ENCODE measurements at places on chromosomes 5 and 9.

- no peak for DNase-seq
These were observed 44.8 kb upstream of the BNC2 start for GRCh38 chr9:16915126-16915831.

GRCh38 chr5:39019254-39019653 lies 54.9 kb downstream of the RICTOR start:
- DNase-seq = no peak

- DNase-seq = no peak
These were observed 157.5 kb downstream of the MAPKAP1 start for GRCh38 chr9:125549465-125549871.

DNA sequence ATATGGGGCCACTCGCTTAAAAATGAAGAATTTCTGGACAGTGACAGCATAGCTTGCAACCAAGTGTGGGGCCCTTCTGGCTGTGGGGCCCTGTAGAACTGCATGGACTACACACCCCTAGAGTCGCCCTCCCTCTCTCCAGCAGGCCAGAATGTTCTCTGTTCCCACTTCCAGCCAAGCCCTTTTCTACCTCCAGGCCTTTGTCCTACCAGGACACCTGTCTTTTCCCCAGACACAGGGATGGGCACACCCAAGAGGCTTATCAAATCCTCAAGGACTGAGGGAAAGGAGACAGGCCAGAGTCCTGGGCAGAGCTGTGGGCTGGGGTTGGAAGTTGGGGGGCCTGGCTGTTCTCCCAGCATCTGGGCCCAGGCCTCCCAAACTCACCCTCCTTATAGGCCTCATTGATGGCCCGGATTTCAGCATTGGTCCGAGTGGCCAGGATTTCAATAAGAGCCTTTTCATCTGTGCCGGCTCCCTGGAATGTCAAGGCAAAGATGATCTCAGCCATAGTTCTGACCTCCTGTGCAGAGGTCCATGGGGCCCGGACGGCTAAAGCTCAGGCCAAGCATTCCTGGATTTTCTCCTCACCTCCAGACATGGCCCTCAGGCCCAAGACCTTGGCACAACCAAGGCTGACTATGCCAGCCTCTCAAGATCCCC lies 38.2 kb upstream of the TNIP1 start:
- no peak for DNase-seq

GRCh38 chr9:106443520-106443919 lies 419.4 kb upstream of the ZNF462 start:
- no peak for DNase-seq

GRCh38 chr5:133831491-133832224 lies 136.8 kb downstream of the C5orf15 start:
- DNase-seq = no peak

- no peak for DNase-seq
These were observed 467 bp downstream of the C9orf78 start for GRCh38 chr9:129834489-129835127.

- no peak for DNase-seq
These were observed 19.9 kb downstream of the RXRA start for GRCh38 chr9:134346151-134346550.

GRCh38 chr5:67305913-67306710 lies 109.5 kb upstream of the CD180 start:
- no peak for DNase-seq

DNA sequence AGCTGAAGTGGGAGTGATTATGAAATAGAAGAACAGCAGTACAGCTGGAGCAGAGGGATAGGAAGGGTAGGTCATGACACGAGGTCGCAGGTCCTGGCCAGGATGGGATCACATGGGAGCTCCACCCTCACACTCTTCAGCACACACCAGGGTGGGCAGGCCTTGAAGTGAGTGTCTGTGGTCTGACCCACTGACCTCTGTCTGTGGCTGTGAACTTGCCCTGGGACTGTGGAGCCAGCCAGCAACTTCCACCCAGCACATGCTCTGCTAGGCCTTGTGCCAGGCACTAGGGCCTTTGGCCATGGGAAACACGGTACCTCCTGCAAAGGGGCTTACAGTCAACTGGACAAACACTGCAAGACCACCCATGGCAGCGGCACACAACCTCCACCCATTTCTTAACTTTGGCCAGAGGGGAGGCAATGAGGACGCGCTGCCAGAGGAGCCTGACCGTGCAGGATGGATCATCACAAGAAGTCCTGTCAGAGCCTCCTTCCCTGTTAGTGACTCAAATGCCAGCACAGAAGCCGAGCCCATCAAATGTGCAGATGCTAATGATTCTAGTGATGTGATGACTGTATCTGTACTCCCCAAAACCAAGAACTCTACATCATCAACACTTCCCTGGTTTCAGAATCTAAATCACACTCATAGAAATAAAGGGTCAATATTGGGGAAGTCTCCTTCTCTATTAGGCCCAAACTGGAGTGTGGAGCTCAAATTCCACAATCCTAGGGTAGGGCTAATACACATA lies 113.6 kb downstream of the DPYSL3 start:
- DNase-seq = no peak

DNA sequence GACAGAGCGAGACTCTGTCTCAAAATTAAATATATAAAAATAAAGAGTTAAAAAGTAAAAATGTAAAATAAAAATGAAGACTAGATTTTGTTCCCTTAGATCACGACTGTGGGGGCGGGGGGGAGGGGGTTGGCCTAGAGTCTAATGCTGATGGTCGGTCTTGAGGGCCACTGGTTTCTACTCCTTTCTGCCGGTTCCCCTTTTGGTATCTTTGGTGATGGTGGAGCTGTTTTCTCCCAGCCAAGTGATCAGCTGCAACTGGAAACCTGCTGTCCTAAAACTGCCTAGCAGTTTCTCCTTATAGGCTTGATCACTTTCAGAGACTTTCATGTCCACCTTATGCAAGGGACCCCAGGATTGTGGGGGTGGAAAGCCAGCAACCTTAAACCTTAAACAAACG lies 1.1 kb downstream of the SRD5A1 start:
- no peak for DNase-seq

- DNase-seq = no peak
These were observed 30.9 kb upstream of the OSMR start for GRCh38 chr5:38814879-38815278.

GRCh38 chr5:151686674-151687407 lies at the start of gene SPARC:
TSS of gene SPARC (minus strand) at chr5:151686915. CDS start at chr5:151676188, 10,727 bp downstream.
- DNase-seq = peak; percentile 29

GRCh38 chr5:53908757-53909156 lies 348.3 kb downstream of the NDUFS4 start:
- DNase-seq = no peak

- DNase-seq = no peak
These were observed 1791.8 kb upstream of the WWC1 start for GRCh38 chr5:166499447-166500240.

DNA sequence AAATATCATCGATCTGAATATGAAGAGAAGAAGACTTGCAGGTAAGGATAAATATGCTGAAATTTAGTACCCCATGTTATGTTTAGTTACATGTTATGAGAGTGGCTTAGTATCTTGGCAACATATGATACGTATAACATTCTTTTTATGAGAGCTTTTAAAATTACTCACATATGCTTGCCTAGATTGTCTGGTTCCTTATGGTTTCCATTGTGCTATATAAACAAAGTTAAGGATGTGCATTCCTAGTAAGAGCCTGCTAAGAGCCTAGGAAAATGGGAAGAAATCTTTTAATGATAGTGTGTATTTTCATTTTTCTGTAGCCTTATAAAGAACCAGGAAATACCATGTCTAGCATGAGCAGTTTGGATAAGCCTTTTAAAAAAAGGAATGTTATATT lies 112.0 kb upstream of the KCNN2 start:
- DNase-seq = no peak

GRCh38 chr5:137734331-137734730 lies 1.6 kb downstream of the KLHL3 start:
- DNase-seq = no peak

DNA sequence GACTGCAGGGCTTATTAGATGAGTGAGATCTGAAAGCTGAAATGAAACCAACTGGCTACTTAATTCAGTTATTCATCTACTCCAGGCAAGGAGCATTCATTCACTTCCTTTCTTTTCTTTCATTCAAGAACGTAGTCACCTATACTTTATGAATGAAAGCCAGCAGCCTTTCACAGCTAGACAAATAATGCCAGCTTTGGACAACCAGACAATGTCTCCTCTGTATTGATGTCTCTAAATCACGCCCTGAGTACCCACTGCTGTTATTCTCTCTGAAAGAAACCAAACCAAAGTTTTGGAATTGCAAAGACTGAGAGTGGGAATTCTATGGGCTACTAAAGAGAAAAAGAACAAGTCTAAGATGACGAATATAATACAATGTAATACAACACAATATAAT lies 121.2 kb upstream of the PTPN3 start:
- no peak for DNase-seq

GRCh38 chr5:16926417-16926816 lies 9.7 kb downstream of the MYO10 start:
- DNase-seq = no peak

DNA sequence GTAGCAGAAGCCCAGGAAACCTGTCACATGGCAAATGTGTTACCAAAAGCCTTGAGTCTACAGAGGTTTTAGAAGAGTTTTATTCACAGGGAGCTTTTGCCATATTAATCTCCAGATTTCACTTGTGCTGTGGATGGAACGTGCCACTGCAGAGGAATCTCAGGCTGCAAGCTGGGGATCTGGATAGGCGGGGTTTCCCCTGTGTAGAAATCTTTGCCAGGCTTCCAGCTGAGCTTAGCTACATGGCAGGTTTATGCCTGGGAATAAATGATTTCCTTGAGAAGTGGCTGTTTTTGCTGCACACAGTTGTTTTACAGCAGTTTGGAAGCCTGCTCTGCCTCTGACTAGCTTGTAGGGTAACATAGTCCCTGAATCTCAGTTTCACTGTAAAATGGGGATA lies 224.6 kb upstream of the PLPPR1 start:
- DNase-seq = no peak

Data from esophagus squamous epithelium (tissue), 5 donors.